Cerebellar nuclear complex (tissue), 1 donor: ENCODE measurements at places on chromosomes 5 and 9.

GRCh38 chr9:130962418-130963316, 23.6 kb upstream of the FIBCD1 start:
- DNase-seq: no peak

DNA sequence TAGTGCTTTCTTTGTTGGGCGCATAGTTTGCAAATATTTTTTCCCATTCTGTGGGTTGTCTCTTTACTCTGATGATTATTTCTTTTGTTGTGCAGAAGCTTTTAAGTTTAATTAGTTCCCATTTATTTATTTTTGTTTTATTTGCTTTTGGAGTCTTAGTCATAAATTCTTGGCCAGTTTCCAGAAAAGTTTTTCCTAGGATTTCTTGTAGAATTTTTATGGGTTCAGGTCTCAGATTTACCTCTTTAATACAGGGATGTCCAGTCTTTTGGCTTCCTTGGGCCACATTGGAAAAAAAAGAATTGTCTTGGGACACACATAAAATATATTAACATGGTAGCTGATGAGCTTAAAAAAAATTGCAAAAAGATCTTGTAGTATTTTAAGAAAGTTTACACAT, 122.0 kb downstream of the WDR70 start:
- no peak for DNase-seq

DNA sequence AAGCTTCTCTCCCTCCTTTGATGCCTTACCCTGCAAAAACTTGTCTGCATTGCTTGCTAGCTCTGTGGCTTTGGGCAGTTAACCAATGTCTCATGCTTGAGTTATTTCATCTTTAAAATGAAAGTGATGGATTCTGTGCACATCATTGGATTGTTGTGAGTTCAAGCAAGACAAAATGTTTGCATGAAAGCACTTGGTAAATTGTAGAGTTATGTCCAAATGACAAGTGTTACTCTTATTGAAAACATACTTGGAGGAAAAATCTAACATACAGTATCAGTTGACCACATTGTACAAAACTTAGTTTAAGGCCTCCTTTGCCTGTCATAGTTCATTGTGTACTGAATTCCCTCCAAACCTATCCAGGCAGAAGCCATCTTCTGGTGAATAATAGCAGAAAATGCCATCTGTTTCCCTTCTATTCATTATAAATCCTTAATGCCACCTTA, 30.0 kb downstream of the TGFBR1 start:
- peak; percentile 16 for DNase-seq

GRCh38 chr5:138610918-138611677, 35.9 kb upstream of the HSPA9 start:
- DNase-seq: no peak

DNA sequence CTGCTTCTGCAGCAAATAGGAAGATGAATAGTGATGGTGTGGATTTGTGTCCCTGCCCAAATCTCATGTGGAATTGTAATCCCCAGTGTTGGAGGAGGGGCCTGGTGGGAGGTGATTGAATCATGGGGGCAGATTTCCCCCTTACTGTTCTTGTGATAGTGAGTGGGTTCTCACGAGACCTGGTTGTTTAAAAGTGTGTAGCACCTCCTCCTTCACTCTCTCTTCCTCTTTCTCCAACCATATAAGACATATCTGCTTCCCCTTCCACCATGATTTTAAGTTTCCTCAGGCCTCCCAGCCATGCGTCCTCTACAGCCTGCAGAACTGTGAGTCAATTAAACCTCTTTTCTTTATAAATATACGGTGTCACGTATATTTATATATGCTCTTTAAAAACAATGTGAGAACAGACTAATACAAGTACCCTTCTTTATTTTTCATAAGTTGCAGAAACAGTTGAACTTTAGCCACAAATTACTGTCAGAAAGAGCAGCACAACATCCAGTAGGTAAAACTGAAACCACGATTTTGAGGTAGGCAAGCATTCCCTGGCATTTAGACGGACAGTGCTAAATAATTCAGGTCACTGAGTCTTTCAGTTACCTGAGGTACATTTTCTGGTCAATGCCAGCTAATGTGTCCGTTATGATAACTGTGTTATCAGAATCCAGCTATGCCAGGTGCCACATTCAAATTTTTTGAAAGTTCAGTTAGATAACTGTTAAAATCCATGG, 79.3 kb upstream of the SPEF2 start:
- DNase-seq: no peak

GRCh38 chr9:114958021-114958843, 27.8 kb upstream of the TNFSF8 start:
- no peak for DNase-seq

DNA sequence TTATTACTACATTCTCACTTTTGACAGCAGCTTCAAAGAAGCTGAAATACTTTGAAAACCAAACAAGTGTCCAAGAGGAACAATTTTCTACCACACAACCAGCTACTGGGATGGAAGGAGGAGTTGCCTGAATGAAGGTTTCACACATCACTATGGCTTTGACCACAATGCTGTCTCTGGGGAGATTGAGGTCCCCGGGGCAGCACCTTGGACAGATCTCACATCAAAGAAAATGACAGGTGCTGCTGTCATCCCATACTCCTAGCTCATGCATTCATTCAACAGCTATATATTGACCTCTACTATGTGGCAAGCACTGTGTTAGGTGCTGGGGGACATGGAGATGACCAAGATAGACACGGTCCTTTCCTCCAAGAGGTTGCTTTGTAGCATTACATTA, 233.2 kb upstream of the RASEF start:
- DNase-seq: no peak

DNA sequence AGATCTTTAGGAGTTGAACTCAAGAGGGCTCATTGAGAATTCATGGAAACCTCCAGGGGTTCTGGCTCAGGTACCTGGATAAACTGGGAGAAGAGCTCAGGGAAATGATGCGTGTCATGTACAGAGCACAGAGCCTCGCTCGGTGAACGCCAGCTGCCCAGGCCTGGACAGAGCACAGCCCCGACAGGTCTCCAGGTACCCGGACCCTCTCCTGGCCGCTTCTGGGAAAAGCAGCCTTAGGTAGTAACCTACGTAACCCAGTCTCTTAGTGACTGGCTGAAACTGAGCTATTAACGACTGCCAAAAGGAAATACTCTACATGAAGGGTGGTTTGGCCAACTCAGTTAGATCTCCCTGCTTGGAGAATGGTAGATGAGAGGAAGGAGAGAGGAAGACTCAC, 157.4 kb downstream of the TTLL11 start:
- no peak for DNase-seq

GRCh38 chr5:157252711-157253465, 13.0 kb upstream of the CYFIP2 start:
- no peak for DNase-seq

DNA sequence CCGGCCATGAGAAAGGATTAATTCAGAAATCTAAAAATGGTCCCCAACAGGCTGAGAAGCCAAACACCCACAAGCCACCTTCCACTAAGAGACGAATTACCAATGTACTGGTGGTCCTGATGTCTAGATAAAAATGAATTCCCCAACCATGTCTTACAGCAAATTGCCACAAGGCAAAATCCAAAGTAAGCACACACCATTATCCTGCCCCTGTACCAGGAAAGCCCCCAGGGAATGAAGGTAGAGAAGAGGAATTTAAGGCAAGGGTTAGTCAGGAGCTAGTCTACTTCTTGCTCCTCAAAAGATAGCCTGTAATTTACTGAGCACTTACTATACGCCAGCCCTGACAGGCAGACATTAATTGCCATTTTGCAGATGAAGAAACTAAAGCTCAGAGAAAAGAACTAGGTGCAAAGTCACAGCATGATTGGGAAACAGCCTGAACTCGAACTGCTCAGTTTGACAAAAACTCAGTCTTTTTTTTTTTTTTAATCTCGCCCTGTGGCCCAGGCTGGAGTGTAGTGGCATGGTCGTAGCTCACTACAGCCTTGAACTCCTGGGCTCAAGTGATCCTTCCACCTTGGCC, 64.3 kb downstream of the RAPGEF1 start:
- DNase-seq: no peak

DNA sequence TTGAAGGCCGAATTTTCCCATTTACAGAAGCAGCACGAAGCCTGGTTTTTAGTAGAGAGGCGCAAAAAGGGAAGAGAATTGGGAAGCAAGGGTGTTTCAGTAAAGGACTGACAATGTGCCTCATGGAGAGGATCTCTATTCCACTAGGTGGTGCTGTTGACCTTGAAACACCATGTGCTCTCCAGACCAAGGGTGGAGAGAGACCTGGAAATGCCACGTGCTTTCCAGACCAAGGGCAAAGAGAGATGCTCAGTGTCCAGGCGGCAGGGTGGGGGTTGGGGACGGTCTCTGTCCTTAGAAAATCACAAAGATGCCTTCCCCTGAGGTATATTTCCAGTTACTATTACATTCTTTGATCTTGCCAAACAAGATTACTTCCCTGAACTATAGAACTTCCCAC, 425.3 kb downstream of the CSNK1G3 start:
- DNase-seq: no peak

DNA sequence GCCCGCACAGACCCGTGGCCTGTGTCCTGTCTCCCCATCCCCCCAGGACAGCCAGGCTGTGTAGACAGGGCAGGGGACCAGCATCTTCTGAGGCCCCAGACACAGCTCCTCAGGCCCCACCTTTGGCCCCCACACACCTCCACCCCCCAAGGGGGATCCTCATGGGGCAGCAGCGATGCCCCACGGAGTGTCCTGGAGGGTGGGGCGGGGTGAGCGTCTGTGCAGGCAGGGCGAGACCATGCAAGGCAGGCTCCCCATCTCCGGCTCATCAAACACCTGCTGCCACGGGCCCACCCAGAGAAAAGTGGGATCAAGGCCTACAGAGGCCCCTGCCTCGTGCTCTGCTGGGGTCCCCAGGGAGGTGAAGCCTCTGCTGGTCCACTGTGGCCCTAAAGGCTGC, 118.7 kb upstream of the FOXD4L5 start:
- DNase-seq: no peak

GRCh38 chr9:122812736-122813135, 12.8 kb downstream of the OR1K1 start:
- no peak for DNase-seq

GRCh38 chr5:14415024-14415697, 166.4 kb upstream of the OTULINL start:
- no peak for DNase-seq

DNA sequence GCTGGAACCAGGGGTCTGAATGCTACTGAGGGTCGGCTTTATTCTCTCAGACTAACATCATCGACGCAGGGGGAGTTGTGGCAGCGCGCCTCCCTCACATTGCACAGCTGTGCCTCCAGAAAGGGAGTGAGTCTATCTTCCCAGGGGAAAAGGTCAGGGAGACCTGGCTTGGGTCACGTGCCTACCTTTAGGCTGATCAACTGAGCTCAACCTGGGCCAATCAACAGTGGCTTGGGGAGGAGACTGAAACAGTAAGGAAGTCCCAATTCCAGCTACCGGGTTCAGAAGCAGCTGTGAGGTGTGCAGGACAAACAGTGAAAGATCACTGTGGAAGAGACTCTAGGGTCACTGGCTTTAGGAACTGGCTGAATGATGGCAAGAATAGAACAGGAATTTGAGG, 14.3 kb downstream of the SNX30 start:
- no peak for DNase-seq

GRCh38 chr5:165349735-165350134, 1844.3 kb downstream of the MAT2B start:
- DNase-seq: no peak

GRCh38 chr5:44334622-44335021, 54.6 kb downstream of the FGF10 start:
- no peak for DNase-seq

- no peak for DNase-seq
These were observed 53.3 kb upstream of the SPATA31D4 start for GRCh38 chr9:81874931-81875330.

DNA sequence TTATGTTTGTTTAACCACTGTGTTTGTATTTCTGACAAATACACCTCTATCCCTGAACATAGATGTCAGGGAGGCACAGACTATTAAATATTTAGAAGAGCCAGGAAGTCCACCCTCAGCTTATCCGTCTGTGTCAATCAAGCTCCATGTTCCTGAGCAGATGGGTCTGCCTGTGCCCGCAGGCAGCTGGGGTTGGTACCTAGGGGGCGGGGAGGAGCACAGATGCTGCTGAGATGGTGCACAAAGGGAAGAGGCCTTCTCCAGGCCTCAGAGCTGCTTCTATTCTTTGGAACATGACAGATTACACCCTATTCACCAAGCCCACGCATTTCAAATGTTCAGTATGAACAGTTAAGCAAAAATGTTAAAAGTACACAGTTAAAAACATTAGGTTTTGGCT, 142.1 kb downstream of the EPB41L4A start:
- no peak for DNase-seq

- no peak for DNase-seq
These were observed 899.2 kb upstream of the WWC1 start for GRCh38 chr5:167392240-167392639.

- DNase-seq: no peak
These were observed 23.3 kb upstream of the TRIM14 start for GRCh38 chr9:98142182-98142907.
